ENCODE measurements at places on chromosomes 5 and 9.

- DNase-seq = no peak
These were observed 20.1 kb downstream of the STK10 start for GRCh38 chr5:172167895-172168294.

GRCh38 chr5:102663749-102664530 is 91.2 kb upstream of the PAM start:
- peak; percentile 40 for DNase-seq

DNA sequence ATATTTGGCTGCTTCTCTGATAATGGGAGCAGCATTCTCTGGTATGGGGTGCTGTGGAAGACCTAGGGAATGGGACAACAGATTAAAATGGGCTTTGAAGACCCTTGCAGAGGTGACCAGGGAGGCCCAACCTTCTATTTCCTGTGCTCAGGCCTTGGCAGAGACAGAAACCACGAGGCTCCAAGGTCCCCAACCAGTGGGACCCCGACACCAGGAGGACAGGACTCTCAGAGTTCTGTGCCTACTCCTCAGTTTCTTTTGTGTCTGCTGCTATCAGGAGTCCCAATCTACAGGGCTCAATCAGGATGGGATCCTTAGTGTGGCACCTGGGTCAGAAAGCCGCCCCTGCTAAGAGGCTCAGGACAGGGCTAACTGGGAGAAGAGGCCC is 29.3 kb downstream of the CSF2 start:
- no peak for DNase-seq

- DNase-seq = no peak
These were observed 181.1 kb upstream of the SPEF2 start for GRCh38 chr5:35436400-35437057.

Data from epithelial cell of prostate (primary cell).